Heart left ventricle (tissue), 16 donors: ENCODE measurements at places on chromosomes 2 and 18. TPM values are rescaled to one million over a fixed set of nuclear protein-coding genes. Genes with fewer than 3 reads are reported as not detected.

Gene NFE2L2
- 59.4 TPM for total RNA-seq

Gene CXXC1
- 18.3 TPM for total RNA-seq

Gene ZSWIM2
- total RNA-seq: not detected

Gene SP140L
- 4.0 TPM for total RNA-seq

Gene SERPINE2
- total RNA-seq: 10.7 TPM
